HAP-1 (cell line): ENCODE measurements at places on chromosomes 5 and 9.

GRCh38 chr5:168039039-168039438, 252.4 kb upstream of the WWC1 start:
- DNase-seq, result no peak

- DNase-seq, result no peak
These were observed 100.0 kb downstream of the GDNF start for GRCh38 chr5:37739817-37740261.

GRCh38 chr5:76473661-76474060, 70.6 kb downstream of the IQGAP2 start:
- no peak for DNase-seq

DNA sequence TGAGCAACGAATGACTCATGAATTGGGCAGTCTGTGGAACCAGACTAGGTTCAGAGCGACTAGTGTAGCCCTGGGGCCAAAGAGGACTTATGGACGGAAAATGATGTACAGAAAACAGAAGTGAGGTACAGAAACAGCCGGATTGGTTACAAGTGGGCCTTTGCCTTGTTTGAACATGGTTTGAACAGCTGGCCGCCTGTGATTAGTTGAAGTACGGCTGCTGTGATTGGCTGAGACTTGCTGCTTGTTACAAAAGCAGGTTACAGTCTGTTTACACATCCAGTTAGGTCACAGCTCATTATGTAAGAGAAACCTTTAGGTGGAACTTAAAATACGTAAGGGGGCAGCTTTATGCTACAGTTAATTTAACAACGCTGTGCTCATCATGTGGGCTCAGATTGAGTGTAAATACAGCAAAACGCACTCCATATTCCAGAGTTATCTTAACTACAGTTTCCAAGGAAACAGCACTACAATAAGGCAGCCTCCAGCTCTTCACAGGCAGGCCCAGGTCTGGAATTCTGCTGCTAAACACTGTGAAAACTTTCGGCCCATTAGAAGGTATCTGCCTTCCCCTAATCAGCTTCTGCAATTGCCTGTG, 6.5 kb downstream of the AMACR start:
- no peak for DNase-seq

GRCh38 chr5:58497386-58497785, 6.2 kb downstream of the GAPT start:
- no peak for DNase-seq

GRCh38 chr5:126100767-126101166, 322.4 kb upstream of the GRAMD2B start:
- no peak for DNase-seq

DNA sequence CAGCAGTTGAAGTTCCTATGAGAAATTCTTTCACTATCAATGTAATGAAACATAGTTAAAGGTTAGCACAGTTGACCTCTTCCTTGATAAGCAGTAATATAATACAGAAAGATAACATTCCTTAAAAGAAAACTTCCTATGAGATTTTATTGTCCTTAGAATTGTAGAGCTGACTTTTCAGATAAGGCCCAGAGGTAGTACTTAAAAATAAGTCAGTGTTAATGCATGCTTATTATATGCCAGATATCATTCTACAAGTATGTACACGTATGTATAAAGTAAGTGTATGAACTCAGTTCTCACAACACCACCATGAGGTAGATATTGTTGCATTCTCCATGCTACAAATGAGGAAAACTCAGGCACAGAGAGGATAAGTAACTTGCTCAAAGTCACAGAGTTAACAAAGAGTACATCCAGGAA, 15.3 kb downstream of the AP3S1 start:
- DNase-seq, result no peak

GRCh38 chr9:68530618-68531017, 10.1 kb downstream of the TMEM252 start:
- DNase-seq, result no peak

DNA sequence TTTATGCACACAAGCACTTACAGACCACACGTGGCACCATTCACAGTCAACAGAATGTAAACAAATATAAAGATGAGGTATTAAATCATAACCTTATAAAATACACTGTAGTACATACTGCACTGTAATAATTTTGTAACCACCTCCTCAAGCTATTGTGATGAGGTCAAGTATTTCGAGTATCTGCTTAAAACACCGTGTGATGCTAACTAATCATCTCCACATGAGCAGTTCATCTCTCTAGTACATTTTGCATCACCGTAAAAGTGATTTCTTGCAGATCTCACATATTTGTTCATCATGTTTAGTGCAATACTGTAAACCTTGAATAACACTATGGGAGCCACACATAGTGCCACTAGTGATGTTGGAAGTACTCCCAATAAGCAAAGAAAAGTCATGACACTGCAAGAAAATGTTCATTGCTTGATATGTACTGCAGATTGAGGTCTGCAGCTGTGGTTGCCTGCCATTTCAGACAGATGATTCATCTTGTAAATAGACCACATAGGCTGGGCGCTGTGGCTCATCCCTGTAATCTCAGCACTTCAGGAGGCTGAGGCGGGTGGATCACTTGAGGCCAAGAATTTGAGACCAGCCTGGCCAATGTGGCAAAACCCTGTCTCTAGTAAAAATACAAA, 44.3 kb downstream of the FOXB2 start:
- no peak for DNase-seq

DNA sequence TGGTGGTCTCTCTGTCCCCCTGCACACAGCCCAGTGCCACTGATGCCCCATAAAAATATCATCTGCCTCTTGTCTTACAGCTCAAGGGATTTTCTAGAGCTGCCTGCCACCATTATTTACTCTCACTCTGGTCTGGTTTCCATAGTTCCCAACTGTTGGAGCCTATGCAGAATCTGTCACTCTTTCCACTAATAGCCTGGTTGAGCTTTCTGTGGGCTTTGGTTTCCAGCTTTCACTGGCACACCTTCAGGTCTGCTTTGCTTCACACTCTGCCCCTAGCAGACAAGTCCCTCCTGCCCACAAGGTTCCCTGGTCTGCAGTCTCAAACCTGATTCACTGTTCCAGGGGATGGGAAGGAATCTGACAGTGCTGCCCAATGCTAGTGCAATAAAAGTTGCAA, 103.0 kb upstream of the FTMT start:
- no peak for DNase-seq

DNA sequence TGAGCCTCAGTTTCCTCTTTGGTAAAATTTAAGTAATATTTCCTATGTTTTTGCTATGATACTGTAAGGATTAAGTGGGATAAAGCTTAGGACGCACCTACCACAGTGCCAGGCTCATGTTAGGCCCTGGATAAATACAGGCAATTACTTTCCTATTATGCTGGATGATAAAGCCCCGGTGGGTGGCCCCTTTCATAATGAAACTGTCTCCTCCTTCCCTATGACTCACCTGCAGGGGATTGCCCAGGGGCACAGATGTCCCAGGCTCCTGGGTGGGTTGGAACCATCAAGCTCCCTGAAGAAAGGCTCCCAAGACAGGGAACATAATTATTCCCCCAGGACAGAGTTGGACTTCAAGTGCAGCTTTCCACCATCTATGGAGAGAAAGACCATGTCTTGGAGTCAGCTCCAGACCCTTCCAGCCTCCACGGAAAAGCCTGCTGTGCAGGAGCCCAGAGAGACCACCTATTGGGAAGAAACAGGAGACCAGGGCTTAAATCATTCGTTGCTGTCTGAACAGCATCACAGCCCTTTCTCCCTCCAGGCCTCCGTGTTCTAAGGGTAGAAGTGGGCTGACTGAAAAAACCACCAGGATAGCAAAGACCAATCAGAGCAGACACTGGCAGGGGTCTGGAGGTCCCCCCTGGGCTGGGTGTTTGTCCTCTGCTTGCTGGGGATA, 43.2 kb upstream of the FOXE1 start:
- DNase-seq, result peak; percentile 18

DNA sequence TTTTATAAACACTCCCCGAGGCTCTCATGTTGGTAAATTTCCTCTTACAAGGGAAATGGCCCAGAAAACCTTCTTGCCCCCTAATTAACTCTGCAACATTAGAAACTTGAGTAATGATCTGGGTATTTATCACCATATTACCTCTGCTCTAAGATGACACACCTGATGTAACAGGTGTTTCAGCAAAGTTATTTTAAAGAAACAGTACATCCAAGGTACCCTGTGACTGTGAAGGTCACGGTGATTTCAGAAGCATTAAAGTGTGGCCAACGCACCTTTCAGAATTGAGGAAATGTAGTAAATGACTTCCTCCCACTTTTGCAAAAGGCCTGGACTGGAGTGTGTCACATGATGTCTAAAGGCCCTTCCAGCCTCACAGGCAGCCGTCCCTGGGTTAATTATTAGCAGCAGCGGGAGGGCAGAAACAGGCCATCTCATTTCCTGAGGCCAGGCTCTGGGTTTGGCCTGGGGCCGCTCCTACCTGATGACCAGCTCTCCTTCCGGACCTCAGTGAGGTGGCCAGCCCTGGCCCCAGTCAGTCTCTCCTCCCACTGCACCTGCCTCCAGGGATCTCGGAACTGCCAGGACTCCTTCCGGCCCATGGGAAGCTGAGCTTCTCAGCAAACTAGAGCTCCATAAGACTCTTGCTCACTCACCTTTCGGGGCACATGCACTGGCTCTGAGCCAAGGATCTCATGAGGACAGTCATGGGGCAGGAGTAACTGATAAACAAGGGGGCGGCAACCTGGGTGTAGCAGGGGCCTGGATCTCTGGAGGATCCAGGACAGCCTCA, 20.7 kb downstream of the PTPN3 start:
- no peak for DNase-seq
